Esophagus squamous epithelium (tissue), 5 donors: ENCODE measurements at places on chromosomes 7 and 10.

DNA sequence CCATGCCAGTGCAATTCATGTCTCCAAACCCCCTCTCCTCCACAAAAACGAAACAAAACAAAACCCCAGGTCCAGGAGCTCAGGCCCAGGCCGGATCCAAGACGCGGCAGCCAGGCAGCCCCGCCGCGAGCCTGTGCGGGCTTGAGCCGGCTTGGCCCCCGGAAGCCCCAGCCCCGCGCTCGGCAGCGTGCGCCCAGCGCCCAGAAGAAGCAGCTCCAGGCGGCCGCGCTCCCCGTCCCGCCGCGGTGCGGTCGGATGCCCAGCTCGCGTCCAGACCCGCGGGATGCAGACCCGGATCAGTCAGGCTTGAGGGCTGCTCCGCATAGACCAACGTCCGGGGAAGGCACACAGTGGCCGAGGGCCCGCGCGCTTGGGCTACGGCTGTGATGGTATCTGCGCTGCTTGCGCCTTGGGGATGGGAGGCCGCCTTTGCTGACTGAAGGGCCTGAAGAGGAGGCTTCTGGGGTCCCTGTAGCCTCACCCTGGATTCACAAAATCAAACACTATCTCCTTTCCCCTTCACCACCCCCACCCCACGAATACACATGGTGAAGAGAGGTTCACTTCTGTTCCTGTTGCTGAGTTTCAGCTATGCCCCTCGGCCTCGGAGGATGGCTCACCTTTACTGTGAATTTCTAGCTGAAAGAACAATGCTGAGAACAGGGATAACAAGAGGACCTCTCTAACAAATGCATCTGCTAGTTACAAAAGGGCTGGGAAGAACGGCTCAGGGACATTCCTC lies 79.9 kb upstream of the EN2 start:
- no peak for DNase-seq

DNA sequence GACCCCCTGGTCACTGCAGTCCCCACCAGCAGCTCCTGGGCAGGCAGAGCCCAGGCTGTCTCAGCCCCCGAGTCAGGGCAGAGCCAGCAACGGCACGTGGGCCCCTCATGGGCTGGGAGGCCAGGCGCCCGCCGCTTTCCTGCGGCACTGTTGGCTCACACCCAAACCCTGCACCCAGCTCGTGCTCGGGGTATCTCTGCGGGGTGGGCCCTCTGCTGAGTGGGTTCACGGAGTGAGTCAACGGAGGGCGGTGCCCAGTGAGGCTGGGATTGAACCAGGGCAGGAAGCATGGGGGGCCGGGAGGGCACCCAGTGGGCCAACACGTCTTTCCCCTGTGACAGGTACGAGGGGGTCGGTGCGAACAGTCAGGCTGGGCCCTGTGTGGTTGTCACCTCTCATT lies 28.9 kb downstream of the ADAP1 start:
- no peak for DNase-seq

GRCh38 chr10:101050208-101051069 lies 11.3 kb upstream of the KAZALD1 start:
- no peak for DNase-seq

DNA sequence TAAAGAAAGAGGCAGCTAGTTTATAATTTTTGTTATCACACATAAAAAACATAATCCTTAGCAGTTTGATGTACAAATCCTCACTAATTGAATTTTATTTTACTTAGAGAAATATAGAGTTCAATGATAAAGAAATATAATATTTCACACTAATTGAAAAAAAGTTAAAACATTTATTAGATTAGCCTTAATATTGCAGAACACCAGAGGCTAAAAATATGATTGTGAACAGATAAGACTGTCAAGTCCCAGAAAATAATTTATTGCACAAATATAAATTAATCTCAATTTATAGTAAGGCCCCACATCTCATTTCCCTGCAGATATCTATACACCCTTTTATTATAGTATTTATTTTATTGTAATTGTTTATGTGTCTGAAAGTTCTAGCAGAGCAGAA lies 690.8 kb upstream of the PHF14 start:
- DNase-seq, result no peak

DNA sequence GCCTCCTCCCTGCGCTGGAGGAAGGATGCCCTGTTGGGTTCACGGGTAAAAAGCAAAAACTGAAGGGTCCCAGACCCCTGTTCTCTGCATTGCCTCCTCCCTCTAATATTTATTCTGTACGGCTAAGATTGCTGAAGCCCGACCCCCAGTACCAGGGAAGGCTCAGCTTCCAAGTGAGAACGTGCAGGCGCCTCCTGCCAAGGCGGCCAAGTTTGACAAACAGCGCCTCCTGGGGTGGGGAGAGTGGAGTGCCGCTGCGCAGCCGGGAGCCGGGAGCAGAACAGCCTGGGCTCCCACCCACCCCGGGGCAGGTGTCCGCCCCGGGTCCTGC lies 4.7 kb upstream of the EBF3 start:
- DNase-seq, result no peak
